IPS-NIHi11 (cell line): ENCODE measurements at places on chromosomes 7 and 10.

DNA sequence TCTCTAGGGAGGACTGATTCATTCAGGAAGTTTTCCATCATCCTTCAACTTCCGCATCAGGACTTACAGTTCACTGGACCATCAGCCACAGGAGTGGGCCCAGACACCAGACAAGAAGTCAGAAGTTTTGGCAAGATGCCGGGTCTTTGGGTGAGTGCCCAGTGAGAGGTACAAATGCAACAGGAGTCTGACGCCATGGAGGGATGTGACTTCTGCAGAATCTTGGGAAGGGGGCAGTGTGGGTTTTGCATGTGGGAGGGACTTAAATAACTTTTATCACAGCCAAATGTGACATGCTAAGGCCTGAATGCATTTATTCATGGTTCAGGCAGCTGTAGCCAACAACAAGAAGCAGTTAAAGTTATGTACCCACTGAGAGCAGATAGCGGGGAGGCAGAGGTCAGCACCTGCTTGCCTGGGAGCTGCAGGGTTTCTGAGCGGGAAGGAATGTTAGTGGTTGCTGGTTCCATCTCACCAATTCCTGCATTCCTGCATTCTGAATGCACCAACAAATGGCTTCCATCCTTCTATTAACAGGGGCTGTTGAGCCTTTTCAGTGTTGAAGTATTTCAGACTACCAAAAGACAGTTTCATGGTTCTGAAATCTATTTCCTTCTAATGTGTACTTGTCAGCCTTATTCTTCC, 375.2 kb downstream of the PAXIP1 start:
- DNase-seq = no peak

- DNase-seq = no peak
Measured at GRCh38 chr7:122155566-122155965, 11.5 kb upstream of the AASS start.

DNA sequence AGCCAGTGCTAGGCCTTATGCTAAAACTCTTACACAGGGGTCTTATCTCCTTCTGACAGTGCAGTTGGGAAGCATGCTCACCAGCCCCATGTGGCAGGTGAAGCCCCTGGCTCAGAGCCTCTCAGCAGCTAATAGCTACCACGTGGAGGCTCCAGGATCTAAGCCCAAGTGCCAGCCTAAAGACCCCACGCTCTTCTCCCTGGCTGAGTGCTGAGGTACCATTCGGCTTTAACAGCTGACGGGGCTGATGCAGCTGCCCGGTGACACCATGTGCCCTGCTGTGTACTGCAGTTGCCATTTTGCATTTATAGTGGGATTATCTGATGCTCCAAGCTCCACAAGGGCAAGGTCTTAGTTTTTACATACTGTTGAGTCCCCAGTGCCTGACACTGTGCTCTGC, 515.7 kb upstream of the GALNT17 start:
- DNase-seq = no peak

- no peak for DNase-seq
Measured at GRCh38 chr10:127506094-127506493, 43.0 kb upstream of the NPS start.

DNA sequence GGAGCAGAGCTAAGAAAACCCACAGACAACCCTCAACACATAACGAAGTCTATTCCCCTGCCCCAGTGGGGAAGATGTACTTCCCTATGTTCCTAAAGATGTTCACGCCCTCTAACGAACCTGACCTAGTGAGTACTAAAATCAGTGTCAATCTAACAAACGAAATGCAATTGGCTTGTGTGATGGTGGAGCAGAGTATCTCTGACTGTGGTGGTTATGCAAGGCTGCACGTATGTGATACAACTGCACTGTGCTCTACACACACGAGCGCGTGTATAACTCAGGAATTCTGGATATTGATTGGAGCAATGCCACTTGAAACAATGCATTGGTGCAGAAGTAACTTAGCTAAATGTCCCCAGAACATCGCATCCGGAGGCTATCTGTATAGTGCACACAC, 1.3 kb downstream of the ANKRD16 start:
- no peak for DNase-seq

GRCh38 chr7:2163600-2164555, 68.9 kb downstream of the MAD1L1 start:
- peak; percentile 12 for DNase-seq

DNA sequence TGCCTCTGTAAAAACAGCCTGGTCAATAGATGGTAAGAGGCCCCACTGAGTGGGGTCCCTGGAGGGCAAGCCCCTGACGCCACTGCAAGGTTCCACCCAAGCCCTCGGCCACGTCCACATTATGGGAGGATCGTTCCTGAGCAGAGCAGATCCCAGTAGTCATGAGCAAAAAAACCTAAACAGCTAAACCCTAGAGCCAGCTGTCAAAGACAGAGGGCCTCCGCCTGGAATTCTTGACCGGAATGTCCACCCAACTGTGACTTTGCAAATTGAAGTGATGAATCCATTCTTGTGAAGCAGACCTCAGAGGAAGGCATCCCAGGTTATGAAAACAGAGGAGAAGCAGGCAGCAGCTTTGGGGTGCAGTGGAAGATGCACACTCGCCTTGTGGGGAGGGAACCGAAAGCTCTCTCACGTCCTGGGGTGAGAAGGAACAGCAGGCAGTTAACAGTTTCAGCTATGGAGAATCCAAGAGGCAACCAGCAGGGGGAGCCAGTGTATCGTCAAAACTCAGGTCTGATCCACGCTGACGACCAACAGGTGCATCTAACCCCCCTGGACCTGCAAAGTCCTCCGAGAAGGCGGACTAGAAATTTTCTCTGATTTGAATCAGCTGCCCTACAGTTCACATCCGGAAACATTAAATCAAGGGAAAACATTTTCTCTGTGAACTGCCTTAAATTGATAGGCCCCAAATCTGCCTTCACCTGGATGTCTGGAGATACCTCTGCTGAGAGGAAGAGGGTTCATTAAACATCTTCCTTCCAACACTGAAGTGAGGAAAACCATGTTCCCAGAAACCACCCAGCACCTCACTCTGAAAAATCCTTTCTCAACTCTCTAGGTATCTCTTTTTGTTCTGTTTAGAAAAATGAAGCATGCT, 139.1 kb upstream of the PFKP start:
- DNase-seq = peak; percentile 89

DNA sequence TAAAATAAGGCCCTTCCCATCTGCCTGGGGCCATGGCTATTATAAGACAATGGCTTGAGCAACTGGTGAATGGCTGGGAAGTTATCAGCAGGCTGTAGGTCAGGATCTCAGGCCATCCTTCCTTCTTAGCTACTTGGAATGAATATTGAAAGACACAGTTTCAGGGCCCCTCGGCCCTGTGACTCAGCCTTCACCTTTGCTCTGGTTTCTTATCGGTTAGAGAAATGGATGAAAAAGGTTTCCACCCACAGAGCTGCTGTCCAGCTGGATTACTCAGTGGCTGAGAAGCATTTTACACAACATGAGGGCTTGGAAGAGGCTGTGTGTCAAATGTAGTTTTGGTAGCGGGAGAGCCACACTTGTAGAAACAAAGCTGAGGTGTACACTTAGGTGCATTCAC, 9.4 kb downstream of the ACSL5 start:
- no peak for DNase-seq

- DNase-seq = no peak
Measured at GRCh38 chr7:75981203-75981452, 13.3 kb downstream of the TMEM120A start.

DNA sequence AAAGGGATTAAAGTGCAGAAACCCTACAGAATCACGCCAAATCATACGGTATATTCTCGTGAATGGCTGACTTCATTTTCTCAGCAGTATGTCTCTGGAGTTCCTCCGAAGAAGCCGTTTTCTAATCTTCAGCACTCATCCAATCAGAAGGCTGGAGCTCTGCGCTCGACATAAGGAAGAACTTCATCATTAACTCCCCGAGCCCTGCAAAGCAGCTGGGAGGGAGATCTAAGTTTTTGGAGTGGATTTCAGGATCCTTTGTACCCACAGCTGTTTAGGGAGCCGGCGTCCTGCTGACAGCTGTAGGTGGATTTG, 40.7 kb upstream of the SDK1 start:
- DNase-seq = no peak

- DNase-seq = no peak
Measured at GRCh38 chr7:139679731-139680594, 97.8 kb downstream of the HIPK2 start.

DNA sequence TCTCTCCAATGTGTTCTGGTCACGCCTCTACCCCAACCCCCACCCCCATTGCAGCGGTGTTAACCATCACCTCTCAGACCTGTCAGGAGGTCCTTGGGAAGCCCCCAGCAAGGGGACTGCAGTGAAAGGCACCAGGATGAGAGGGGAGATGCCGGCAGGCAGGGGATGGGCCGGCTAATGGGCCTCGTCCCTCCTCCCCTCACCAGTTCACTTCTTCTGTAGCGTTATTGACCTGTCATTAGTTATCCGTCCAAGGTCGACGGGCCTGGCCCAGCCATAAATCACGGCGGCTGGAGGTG, 18.8 kb downstream of the POLL start:
- no peak for DNase-seq

GRCh38 chr10:115566867-115567266, 473.7 kb downstream of the ATRNL1 start:
- no peak for DNase-seq

DNA sequence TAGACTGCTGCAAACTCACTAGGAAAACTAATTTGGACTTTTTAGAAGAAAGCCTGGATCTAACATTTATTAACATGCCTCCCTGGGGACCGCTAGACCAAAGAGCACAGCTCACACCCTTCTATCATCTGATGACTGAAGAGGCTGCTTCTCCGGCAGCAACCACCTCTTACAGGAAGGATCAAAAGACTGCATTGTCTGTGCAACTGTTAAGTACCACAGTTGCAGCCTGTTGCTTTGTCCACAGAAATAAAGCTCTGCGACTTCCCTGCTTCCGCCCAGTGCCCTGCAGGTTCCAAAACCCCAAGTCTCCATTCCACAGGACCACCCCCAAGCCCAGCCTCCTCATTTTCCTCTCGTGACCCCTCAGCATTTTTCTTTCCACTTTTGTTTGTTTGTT, 14.0 kb upstream of the PODXL start:
- no peak for DNase-seq

DNA sequence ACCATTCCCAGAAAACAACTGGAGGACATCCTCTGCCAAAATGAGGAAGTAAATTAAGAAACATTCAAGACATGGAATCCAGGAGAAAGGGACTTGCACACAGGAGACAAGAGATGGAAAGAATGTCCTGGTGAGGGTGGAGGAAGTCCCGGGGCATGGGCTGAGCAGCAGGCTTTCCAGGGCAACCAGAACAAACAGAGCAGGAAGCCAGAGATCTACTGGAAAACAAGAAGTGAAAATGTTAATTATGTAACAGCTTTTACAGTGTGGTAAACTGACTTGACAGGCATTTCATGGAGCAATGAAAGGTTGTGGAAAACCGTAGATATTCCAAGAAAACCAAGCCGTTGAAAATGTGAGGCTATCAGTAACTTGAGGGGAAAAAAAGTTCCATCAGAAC, 55.2 kb upstream of the ZNF746 start:
- no peak for DNase-seq

DNA sequence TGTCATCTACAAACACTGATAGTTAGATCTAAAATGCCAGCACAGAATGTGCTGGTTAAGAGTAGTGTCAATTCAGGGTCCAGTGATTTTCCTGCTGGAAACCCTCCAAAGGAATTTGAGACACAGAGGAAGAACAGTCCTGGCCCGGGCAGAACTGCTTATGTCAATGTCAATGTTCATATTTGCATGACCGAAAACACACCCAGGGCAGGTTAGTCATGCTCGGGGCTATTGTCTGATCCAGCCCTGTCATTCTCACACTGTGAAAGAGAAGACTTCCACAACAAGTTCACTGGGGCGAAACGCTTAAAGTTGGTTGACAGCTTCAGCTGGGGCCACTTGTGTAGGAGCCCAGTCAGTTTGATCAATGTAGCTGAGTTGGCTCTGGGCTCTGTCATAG, 139.3 kb downstream of the C1GALT1 start:
- DNase-seq = peak; percentile 52

GRCh38 chr7:48876087-48876486, 48.3 kb upstream of the CDC14C start:
- DNase-seq = no peak

DNA sequence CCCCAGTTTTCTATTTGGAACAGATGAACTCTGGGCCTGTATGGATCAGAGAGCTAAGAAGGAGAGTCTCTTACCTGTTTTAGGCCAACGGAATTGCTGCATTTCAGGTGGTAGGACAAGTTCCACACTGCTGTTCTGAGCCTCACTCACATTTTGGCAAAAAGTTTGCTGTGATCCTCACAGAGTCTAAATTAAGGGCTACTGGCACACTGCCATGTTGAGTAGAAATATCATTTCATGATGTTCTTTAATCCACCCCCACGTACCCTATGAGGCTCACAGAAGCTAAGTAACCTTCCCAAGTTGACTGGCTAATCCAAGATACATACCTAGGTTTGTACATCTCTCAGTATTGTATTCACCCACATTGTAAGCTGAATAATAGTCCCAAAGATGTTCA, 447.2 kb downstream of the INHBA start:
- DNase-seq = no peak

GRCh38 chr7:72307566-72307965, 104.6 kb downstream of the CALN1 start:
- DNase-seq = no peak

DNA sequence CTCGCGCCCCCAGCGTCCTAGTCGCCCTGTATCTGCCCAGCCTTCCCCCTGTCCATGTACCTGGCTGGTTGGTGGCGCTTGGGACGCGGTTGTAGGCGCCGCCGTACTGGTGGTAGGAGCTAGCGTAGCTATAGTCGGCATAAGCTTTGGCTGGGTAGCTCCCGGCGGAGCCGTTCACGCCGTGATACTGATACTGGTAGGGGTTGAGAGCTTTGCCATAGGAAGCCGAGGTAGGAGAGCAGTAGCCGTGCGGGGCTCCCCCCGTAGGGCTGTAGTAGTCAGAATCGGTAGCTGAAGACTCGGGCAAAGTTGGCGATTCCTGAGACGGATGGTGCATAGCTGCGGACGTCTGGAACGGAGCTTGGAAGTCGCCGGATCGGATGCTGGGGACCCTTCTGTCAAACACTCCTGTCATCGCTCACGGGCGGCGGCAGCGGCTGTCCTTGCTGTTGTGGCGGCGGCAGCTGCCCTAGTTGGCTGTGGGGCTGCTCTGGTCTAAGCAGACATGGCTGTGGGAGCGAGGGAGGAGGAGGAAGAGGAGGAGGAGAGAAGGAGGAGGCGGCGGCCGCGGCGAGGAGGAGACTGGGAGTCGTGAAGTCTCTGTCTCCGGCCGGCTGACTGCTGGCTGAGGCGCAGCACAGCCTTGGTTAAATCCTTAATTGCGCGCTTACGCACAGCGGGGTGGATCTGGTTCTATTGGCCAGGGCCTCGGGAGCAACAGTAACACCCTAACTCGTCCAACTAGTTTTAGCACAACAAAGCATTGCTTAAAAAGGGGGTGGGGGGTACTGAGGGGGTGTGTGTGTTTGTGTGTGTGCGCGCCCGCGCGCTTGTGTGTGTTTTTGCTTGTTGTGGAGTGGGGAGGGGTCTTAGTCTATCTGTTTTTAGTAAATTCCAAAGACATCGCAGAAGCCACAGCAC, at the start of gene DLX5:
Gene DLX5 (minus strand): TSS at position 623 of the 921 bp plus-strand sequence. CDS start 208 bp downstream, at position 415.
- DNase-seq = peak; percentile 74
